Tongue (tissue), 3 donors: ENCODE measurements at places on chromosomes 5 and 9. TPM values are rescaled to one million over a fixed set of nuclear protein-coding genes. Genes with fewer than 3 reads are reported as not detected.

Gene ZNF483
- total RNA-seq, result 9.3 TPM

Gene APBA1
- total RNA-seq, result 7.7 TPM

Gene FSTL4
- 0.51 TPM for total RNA-seq

Gene EGFLAM
- 37.6 TPM for total RNA-seq

Gene CCDC180
- 7.8 TPM for total RNA-seq

Gene ACTBL2
- total RNA-seq, result not detected

Gene CEP72
- total RNA-seq, result 7.7 TPM

Gene HK3
- 4.1 TPM for total RNA-seq

Gene DIAPH1
- total RNA-seq, result 33.2 TPM

Gene GARIN3
- not detected for total RNA-seq

Gene TGFBR1
- 62.0 TPM for total RNA-seq

Gene LECT2
- total RNA-seq, result not detected

Gene CXXC5
- 93.9 TPM for total RNA-seq

Gene ISL1
- 0.41 TPM for total RNA-seq

Gene MEGF9
- total RNA-seq, result 14.4 TPM

Gene BARHL1
- total RNA-seq, result not detected

Gene UBAP2
- total RNA-seq, result 60.4 TPM

Gene NHP2
- 139 TPM for total RNA-seq

Gene BTNL3
- not detected for total RNA-seq

Gene GFPT2
- 13.6 TPM for total RNA-seq

Gene ARID3C
- 0.31 TPM for total RNA-seq

Gene TXNDC8
- not detected for total RNA-seq

Gene NRARP
- total RNA-seq, result 18.8 TPM

Gene TPM2
- total RNA-seq, result 3,889 TPM

Gene RNF183
- total RNA-seq, result 0.21 TPM

Gene GAPT
- total RNA-seq, result 4.0 TPM

Gene UBAP1
- total RNA-seq, result 33.8 TPM

Gene CSF2
- not detected for total RNA-seq

Gene SLC46A2
- total RNA-seq, result not detected

Gene IFNA2
- not detected for total RNA-seq

Gene LHX6
- 5.4 TPM for total RNA-seq

Gene OMD
- total RNA-seq, result 18.0 TPM

Gene KLHL3
- total RNA-seq, result 15.5 TPM

Gene FOXD4L5
- total RNA-seq, result not detected

Gene CLPTM1L
- 85.3 TPM for total RNA-seq

Gene TNFSF15
- total RNA-seq, result 1.8 TPM

Gene FAM221B
- total RNA-seq, result not detected
